Stimulated activated CD4-positive, alpha-beta T cell treated with anti-CD3 and anti-CD28 coated beads, Interleukin-12 subunit alpha, Interleukin-12 subunit beta, amount 100 ng/mL, for 48 hours (primary cell): ENCODE measurements at places on chromosomes 3 and 15.

DNA sequence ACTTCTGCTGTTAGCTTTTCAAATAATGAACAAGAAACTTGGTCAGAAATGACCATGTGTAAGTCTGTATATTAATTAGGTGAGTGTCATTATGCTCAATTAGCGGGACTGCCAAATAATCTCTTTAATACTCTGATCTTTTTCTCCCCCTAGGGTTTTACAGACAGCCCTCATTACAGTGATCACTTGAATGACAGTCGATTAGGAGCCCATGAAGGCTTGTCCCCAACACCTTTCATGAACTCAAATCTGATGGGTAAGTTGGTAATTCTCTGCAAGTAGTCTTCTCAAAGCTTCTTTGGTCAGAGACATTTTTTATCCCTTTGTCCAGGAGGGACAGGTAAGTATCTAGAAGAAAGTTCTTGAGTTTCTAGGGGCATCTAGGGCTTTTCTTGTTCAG lies 173.2 kb downstream of the TCF12 start:
- no peak for DNase-seq

DNA sequence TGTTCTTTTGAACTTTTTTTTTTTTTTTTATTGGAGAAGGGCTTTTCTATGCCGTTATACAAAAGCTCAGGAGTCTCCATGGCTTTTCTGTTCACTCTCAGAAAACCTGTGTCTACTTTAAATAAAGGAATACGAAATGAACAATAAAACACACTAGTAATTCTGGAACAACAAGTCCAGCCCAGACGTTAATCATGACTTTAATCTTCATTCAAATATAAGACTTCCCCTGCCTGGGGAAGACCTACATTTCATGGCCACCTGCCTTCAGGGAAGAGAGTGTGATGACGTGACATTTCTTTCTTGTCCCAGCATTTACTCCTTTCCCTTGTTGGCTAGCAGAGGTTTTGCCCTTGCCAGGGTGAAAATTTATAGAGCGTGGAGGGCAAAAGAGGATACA lies 564.5 kb downstream of the PDCD6IP start:
- DNase-seq: no peak

- DNase-seq: no peak
Measured at GRCh38 chr3:166531730-166532129, 694.5 kb upstream of the BCHE start.

GRCh38 chr3:123406598-123406997 lies 42.3 kb downstream of the ADCY5 start:
- no peak for DNase-seq

DNA sequence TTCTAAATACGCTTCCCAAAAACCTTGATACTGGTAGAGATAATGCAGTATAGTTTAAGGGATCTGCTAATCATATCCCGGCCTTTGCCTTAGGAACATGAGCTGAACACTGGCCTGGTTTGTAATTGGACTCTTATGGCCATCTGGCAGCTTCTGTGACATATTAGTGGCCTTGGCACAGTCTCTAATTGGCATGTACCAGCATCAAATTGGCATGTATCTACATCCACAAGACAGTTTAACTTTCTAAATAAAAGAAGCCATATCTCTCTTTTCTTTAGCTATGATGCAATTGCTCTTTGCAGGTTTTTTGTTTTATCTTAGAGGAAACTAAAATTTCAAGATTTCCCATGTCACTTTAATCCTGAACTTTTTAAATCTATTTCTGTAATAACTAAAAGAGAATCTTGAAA lies 44.6 kb upstream of the FILIP1L start:
- DNase-seq: no peak

DNA sequence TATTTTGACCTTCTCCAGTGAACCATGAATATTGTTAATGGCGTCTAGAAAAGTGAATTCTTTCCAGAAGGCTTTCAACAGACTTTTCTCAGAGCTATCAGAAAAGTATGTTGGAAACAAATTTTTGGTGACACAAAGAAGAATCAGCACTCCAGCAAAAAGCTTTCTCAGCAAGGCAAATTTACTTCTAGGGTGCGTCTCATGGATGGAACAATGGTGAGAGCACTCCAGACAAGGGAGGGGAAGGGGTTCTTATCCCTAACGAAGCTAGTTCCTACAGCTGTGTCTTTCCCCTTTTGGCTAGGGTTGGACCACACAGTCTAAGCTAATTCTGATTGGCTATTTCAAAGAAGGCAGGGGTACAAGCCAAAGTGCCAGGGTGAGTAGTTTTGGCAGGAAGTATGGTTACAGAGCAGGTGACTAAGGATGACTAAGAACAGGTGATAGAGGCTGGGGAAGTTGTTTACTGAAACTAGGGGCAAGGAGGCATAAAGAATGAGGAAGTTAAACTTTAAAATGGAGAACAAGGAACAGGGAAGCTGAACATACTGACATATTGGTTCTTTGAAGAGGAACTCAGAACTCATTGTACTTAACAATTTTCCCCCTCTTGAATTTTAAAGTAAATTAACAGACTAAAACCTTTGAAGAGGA lies 959.8 kb downstream of the NAALADL2 start:
- DNase-seq: no peak

- no peak for DNase-seq
Measured at GRCh38 chr15:36966708-36967107, 133.6 kb downstream of the MEIS2 start.
